ENCODE measurements at places on chromosomes 16 and 17.

- DNase-seq = no peak
These were observed 17.1 kb upstream of the MARCHF10 start for GRCh38 chr17:62825182-62825581.

DNA sequence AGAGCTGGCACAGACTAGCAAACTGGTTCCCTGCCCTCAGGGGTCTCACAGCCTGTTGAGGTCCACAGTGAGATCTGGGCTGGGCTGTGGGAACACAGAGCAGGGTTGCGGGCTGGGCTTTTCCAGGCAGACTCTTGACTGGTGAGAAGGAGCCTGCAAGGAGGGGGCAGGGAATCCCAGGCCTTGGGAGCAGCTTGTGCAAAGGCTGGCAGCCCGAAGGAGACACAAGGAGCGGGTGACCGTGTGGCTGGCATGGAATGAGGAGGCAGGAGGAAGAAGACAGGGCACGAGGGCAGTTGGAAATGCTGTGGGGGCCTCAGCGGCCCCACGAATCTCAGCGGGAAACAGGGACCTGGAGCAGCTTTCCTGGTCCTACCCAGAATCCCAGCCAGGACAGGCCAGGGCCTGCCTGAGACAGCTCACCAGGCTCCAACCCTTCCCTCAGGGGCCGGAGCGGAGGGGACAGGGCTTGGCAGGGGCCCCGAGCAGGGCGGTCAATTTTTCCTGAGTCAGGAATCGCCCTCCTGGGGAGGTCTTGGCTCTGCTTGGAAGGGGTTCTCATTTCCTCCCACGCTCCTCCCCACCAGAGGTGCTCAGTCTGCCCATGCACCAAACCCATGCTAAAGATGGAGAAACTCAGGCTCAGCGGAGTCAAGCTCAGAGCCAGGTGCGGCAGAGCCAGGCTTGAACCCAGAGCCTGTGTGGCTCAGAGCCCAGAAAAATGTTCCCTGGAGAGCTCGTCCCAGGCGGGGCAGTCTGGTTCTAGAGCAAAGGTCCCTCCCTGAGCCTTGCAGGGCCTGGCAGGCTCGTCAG is 9.2 kb upstream of the SNN start:
- peak; percentile 10 for DNase-seq

DNA sequence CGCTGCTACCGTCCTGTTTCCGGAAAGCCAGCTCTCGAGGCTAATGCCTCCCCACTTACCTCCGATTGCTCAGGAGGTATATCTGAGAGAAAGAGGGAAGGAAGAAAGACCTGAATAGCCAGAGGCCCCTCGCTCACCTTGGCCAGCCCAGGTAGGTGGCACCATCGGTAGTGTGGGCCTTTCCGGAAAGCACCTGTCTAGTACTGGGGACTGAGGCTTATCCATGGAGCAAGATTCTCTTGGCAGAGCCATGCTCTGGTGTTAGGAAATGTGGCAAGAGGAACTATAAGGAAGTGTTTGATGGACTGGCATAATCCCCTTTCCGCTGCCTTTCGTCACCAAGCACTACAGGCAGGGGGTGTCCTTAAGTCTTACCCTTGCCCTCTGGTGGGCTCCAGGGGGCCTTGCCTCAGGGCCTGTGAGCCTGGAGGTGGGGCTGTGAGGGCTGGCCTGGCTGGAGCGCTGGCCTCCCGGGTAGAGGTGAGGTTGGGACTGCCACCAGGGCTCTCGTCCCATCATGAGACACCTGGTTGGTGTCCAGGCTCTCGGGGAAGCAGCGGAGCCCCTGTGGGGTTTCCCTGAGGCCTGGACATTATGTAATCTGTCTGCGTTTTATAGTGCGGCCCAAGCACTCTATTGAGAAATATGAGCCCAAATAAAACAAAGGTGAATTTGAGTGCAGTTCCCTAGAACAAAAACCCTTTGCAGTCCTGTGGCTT is 2.9 kb downstream of the CMIP start:
- no peak for DNase-seq

DNA sequence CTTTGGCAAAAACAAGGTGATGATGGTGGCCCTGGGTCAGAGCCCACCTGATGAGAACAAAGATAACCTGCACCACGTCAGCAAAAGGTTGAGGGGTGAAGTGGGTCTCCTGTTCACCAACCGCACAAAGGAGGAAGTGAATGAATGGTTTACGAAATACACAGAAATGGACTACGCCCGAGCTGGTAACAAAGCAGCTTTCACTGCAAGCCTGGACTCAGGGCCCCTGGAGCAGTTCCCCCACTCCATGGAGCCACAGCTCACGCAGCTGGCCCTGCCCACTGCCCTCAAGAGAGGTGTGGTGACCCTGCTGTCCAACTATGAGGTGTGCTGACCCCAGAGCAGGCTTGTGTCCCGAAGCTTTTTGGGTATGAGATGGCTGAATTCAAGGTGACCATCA is 29.7 kb upstream of the DLX4 start:
- DNase-seq = no peak

DNA sequence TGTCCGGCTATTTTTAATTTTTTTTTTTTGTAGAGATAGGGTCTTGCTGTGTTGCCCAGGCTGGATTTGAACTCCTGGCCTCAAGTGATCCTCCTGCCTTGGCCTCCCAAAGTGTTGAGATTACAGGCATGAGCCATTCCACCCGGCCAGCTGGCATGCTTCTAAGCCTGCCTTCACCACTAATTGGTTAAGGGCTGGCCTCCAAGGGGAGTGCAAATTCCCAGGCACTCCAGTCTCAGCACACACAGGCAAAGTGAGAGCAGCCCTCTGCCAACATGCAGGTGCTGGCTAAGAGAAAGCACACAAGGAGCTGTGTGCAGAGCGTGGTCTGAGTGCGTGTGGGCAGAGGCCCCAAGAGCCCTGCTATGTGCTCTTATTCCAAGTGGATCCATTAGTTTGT is 149.8 kb upstream of the HS3ST2 start:
- DNase-seq = no peak

GRCh38 chr16:2250652-2251295 is 613 bp downstream of the ECI1 start:
- DNase-seq = no peak

GRCh38 chr17:11506635-11507034 is 91.6 kb upstream of the DNAH9 start:
- no peak for DNase-seq

DNA sequence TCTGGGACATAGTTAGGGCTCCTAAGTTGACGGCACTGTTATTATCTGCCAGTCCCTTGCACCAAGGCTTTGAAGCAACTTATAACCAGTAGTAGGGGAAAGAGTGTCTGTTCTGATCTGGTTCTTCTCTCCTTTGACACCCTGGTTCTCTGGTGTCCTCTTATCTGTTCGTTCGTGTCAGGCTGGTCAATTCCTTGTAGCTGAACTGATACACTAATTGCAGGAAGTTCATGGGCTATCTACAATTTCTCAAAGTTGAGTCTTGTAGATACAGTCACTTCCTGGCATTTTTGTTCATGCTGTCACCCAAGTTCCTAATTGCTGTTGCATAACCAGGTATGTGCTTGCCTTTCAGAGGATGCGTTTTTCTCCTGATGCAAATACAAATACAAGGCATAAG is 17.3 kb upstream of the MYO1D start:
- no peak for DNase-seq

DNA sequence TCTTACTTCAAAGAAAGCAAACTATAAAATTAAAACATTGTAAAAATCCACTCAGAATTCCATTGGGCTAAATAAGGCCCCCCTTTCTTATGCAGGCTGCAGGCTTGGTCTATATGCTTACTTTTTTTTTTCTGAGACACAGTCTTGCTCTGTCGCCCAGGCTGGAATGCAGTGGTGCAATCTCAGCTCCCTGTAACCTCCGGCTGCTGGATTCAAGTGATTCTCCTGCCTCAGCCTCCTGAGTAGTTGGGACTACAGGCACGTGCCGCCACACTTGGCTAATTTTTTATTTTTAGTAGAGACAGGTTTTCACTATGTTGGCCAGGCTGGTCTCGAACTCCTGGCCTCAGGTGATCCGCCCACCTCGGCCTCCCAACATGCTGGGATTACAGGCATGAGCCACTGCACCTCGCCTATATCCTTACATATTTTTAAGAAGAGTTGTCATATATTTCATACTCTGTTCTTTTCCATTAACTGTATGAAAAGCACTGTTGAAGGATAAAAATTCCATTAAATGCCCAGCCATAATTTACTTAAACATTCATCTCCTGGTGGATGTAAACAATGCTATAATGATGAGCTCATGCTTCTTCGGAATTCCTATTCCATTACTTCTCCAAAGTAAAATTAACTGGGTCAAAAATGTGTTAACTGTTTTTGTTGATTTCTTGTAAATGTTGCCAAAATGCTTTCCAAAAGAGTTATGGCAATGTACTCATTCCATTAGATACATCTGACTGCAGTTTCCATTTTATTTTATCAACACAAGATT is 17.8 kb downstream of the SNN start:
- no peak for DNase-seq

DNA sequence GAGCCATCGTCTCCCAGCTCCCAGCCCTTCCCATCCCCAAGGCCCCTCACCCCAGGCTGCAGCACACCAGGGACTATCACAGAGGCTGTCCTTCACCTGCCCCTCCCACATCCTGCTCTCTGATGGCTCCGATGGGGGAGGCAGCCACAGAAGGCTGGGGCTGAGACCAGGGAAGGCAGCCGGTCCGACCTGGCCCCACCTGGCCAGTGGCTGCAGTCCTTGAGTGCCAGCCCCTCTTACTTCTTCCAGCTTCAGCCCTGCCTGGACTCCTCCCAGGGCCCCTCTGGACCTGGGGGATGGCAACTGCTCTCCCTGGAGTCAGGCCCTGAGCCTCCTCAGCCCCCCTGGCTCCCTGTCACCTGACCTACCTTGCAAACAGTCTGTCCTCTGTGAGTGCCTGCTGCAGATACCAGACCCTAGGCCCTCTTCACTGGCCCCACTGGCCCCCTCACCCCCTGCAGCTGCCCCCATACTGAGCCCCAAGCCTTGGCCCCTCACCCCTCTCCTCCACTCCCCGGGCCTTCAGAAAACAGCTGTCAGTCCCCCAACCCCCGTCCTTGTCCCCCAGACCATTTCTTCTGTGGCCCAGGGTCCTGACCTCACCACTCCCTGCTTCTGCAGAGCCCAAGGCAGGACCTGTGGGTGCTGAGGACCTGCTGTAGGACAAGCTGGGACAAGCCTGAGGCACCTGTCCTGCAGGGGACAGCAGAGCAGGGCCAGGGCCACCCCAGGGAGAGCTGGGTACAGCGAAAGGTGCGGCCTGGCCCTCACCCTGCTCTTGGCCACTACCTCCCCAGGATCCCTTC is 12.6 kb upstream of the SRRM2 start:
- no peak for DNase-seq

DNA sequence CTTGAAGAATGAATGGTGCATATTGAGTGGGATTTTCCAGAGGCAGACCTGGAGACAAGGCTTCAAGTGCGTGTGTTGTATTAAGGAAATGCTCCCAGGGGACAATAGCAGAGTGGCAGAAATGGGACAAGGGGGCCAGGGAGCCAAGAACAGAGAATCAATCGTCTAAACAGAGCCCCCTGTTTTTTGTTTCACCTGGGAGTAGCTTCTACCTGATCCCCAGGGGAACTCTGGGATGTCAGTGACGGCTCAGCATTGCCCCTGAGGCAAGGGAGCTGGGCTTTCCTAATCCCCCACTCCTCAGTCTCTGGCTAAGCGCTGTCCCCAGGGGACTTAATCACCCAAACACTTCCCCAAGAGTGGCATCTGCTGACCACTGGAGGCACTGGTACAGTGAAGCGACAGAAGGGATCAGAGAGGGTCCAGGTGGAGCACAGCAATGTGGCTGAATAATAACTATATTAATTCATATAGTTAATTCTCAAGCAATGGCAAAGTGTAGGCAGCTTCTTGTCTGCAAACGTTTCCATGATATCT is 35.7 kb upstream of the C16orf78 start:
- DNase-seq = no peak

GRCh38 chr17:64494121-64494520 is 2.7 kb downstream of the POLG2 start:
- DNase-seq = no peak

- DNase-seq = peak; percentile 90
These were observed 893 bp downstream of the POLR3E start for GRCh38 chr16:22297871-22298733.

All from NCI-H446 (cell line).